ENCODE measurements at places on chromosomes 13 and 19. TPM values are rescaled to one million over a fixed set of nuclear protein-coding genes. Genes with fewer than 3 reads are reported as not detected.

The SPATA13 gene
- total RNA-seq: 141 TPM

The CEACAM21 gene
- 33.6 TPM for total RNA-seq

The FAM83E gene
- total RNA-seq: 0.70 TPM

The CRTC1 gene
- 14.3 TPM for total RNA-seq

The OR10H1 gene
- total RNA-seq: 0.08 TPM

The FUT2 gene
- total RNA-seq: not detected

The HAUS8 gene
- total RNA-seq: 13.5 TPM

The ONECUT3 gene
- total RNA-seq: not detected

The KIR2DL1 gene
- 39.5 TPM for total RNA-seq

The CADM4 gene
- not detected for total RNA-seq

The HSPH1 gene
- total RNA-seq: 81.6 TPM

The ZNF480 gene
- total RNA-seq: 9.4 TPM

The DENND1C gene
- total RNA-seq: 175 TPM

The ZNF112 gene
- total RNA-seq: not detected

The RXFP2 gene
- not detected for total RNA-seq

The MED26 gene
- total RNA-seq: 47.5 TPM

The FGF22 gene
- total RNA-seq: 0.31 TPM

The SMG9 gene
- total RNA-seq: 23.3 TPM

The ZNF606 gene
- 8.9 TPM for total RNA-seq

The RPL18A gene
- total RNA-seq: 1,015 TPM

The KCNN4 gene
- 7.1 TPM for total RNA-seq

The ZNF625 gene
- total RNA-seq: 7.9 TPM

The NRTN gene
- 0.34 TPM for total RNA-seq

The ZNF560 gene
- total RNA-seq: not detected

The DOHH gene
- 4.5 TPM for total RNA-seq

The RGL3 gene
- not detected for total RNA-seq

The SHISA7 gene
- total RNA-seq: not detected

The TNFSF13B gene
- total RNA-seq: 6.3 TPM

The ADPRHL1 gene
- total RNA-seq: 0.93 TPM

The ZNF534 gene
- total RNA-seq: 0.18 TPM

The RTBDN gene
- not detected for total RNA-seq

The APLP1 gene
- total RNA-seq: not detected

The NR2F6 gene
- 4.2 TPM for total RNA-seq

The IGLON5 gene
- not detected for total RNA-seq

The MBD3L2 gene
- total RNA-seq: not detected

The PLPPR3 gene
- total RNA-seq: not detected
